ENCODE measurements at places on chromosomes 5 and 9.

DNA sequence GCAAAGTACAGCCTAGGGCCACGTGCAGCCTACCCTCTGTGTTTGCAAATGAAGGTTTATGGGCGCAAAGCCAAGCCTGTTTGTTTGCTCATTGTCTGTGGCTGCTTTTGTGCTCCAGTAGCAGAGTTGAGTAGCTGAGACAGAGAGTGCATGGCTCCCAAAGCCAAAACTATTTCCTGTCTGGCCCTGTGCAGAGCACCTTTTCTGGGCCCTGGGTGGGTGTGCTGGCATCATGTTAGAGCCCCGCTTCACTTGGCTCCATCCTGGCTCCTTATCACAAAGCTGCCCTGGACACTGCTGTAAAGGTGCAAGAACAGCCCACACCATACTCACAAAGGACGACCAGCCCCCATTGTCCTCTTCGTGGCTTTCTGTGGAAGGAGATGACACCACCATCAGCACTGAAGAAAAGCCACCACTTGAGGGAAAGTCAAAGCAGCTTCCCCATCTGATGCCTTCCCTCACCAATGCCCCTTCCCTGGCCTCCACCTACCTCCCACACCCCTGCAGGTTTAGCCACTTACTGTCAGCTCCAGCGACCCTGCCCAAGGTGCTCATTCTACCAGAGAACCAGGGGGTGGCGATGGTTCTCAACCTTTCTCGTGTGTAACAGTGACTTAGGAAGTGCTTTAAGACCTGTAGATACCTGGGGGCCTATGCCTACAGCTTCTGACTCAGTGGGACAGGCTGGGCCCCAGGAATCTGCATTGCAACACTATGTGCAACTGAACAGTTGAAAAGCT, 23.4 kb downstream of the LCP2 start:
- peak; percentile 2 for DNase-seq

DNA sequence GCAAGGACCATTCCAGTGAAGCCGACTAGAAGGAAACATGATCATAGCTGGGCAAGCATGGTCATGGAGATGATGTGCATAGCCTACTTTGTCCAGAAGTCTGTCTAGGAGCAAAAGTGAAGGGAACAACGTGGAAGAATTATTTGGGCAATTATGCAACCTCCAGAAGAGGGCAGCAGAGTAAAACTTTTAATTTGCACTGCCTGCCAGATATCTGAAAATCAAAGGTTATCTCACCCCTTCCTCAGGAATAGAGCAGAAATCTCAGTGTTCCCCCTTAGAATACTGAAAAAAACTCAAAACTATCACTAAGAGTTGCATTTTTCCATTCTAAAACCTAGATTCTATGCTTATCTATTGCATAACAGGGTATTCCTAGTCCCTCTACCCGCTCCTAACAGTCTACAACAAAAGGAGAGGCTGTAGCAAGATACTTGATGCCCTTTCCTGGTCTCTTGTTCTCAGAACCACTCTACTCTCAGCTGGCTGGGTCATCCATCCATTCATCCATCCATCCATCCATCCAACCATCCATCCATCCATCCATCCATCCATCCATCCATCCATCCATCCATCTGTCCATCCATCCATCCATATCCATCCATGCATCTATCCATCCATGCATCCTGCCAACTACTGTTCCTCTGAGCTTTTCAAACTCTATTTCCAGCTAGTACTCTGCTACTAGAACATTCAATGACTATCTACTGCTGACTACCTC, 8.4 kb upstream of the SETD9 start:
- peak; percentile 63 for DNase-seq

DNA sequence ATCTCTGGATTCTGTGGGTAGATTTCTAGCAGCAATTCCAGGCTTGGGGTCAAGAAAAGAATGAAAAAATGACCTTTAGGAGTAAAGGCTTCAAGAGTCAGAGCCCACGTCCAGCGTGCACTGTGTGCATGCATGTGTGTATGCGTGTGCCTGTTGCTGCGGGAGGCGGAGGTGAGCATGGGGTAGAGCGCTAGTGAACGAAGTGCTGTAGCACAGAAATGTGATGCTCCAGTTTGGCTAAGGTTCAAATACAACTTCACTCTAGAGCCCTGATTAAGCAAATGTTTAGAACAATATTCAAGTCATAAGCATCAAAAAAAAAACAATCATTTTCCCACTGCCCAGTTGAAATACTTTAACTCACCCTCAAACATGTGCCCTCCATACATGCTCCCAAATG, 403.9 kb downstream of the ZNF608 start:
- DNase-seq: no peak

- DNase-seq: no peak
Observed at GRCh38 chr5:134494780-134495179, 30.7 kb upstream of the JADE2 start.

GRCh38 chr9:133610845-133611244, 1.7 kb upstream of the FAM163B start:
- no peak for DNase-seq

- no peak for DNase-seq
Observed at GRCh38 chr5:147971472-147971871, 65.1 kb upstream of the C5orf46 start.

- DNase-seq: no peak
Observed at GRCh38 chr9:91180240-91180929, 181.3 kb downstream of the AUH start.
